Mucosa of descending colon (tissue), 3 donors: ENCODE measurements at places on chromosomes 13 and 19. TPM values are rescaled to one million over a fixed set of nuclear protein-coding genes. Genes with fewer than 3 reads are reported as not detected.

The GJB6 gene
- not detected for total RNA-seq

DNA sequence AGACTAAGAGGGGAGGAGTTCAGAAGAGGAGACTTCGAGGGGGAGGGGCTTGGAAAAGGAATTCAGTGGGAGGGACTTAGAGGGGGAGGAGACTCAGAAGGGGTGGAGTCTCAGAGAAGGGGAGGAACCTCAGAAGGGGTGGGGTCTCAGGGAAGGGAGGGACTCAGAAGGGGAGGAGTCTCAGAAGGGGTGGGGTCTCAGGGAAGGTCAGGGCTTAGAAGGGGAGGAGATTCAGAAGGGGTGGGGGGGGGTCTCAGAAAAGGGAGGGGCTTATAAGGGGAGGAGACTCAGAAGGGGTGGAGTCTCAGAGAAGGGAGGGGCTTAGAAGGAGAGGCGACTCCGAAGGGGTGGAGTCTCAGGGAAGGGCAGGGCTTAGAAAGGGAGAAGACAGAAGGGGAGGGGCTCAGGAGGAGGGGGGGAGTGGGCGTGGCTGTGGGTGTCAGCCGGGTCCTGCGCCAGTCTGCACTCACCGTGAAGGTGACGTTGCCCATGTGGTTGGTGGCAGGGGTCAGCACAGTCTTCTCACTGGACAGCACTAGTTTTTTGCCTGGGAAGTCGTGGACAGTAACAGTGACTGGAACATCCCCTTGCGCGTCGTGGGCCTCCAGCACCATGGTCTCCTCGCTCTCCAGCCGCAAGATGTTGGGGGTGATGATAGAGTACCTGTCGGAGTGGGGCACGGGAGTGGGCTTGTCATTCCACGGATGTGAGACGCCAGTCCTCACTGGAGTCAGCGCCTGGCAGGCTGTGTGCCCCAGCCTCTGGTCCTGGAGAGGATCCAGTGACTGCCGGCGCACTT lies 1.5 kb downstream of the C3 start:
- no peak for DNase-seq

The ZNF626 gene
- 4.4 TPM for total RNA-seq

DNA sequence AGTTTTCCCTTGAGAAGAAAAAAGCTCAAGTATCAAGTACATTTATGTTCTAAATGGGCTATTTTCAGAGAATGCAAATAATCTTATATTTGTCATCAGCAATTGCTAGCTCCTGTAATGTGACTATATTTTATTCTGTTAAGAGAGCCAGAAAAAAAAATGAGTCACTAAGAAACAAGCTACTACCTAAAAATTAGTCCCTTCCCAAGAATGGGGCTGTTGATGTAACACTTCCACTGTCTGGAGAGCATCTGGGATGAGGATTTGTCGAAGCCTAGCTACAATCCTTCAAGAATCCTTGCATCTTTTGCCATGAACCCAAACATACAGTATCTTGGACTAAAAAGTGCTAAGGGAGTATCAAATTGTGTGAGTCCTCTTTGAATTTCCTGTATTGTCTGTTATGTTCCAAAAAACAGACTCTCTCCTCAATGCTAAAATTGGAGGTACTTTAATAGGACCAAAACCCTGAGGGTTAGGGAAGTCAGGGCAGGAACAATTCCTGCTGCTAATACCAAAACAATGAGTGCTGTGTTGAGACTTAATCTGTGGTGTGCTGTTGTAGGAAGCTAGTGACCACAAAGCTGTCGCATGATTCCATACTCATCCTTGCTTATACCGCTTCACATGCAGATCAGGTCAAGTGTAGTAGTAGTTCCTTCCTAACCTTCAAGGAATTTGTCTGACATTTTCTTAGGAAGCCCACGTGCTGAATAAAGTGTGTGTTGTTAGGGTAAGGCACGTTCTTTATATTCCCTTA lies 4.9 kb upstream of the ZC3H13 start:
- DNase-seq = no peak

The SSBP4 gene
- total RNA-seq = 41.1 TPM
